ENCODE measurements at places on chromosomes 7 and 10.

GRCh38 chr7:10560497-10560896 lies 413.2 kb upstream of the PHF14 start:
- no peak for DNase-seq

DNA sequence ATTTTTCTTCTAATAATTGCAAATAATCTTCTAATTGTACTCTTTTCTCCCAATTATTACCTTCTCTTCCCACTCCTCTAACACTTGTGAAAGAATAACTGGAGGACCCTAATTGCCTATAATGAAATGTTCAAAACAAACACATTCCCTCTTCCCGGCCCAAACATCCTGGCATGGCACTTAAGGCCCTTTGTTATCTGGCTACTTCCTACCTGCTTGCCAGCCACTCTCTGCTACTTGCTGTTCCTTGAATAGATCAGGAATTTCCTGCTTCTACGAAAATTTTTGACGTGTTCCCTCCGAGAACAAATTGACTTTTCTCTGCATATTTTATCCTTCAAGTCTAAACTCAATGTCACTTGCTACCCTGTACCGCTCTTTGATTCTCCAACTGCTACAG lies 56.1 kb upstream of the NOBOX start:
- DNase-seq: no peak

- no peak for DNase-seq
These were observed 121.5 kb upstream of the LAMB4 start for GRCh38 chr7:108251700-108252099.

DNA sequence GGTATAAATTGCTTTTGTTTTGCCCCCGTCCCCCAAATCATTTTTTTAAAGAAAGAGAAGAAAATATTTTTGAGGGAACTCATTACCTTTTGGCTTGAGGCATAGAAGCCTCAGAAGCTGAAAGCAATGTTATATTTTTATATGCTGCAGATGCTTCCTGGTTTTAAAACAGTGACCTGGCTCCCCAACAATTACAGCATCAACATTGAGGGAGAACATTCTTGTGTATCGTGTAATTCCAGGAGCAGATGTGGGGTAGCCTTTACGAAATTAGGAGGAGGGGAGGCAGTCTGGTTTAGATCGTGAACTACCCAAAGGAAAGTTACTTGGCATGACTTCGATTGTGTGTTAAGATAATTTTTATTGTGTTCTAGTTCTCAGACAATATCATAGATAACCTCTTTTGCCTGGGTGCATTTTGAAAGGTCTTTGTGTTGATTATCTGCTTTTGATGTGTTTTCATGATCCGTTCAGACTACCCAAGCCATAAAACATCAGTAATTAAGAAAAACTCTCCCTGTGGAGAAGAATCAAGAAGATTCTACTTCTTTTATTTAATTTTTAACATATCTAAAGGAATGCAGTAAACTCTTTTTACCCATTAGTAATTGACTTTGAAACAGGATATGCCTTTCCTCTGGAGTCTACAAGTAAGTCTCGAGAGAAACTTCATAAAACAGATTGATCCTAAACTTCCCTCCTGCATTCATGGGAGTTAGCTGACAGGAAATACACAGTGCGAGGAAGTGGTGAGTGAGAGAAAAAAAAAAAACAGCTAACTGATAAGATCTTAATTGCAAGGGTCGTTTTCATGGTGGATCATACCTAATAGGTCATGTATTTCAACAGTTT lies 141.4 kb downstream of the KIAA1217 start:
- no peak for DNase-seq

DNA sequence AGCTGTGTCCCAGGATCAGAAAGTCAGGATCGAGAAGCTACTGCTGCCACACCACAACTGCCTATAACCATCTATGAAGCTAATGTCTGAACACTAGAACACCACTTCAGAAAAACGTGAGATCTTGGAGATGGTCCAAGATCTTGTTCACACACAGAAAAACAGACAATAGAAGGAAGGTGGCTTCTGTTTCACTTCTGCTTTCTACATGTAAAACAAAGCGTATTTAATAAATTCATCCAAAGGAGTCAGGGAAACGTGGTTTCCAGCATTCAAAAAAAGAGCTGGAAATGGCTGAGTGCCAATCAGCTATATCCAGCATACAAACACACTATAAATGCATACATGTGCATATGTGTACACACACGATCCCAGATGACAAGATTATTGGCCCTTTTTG lies 70.2 kb upstream of the CCDC71L start:
- no peak for DNase-seq

DNA sequence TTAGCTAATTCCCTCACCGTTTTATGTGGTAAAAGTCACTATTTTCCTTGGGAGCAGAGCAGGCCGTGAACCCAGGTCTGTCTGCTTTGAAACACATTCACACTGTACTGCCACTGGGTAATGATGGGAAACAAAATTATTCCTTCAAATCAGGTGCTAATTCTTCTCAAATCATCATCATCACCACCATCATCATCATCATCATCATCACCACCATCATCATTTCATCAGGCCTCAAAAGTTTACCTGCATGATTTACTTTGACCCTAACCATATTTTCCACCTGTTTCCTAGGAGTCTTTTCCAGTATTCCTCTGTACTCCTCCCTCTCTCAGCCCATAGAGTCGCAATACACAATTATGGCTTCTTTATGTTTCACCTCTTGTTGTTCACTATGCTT lies 220.5 kb downstream of the GLI3 start:
- no peak for DNase-seq

DNA sequence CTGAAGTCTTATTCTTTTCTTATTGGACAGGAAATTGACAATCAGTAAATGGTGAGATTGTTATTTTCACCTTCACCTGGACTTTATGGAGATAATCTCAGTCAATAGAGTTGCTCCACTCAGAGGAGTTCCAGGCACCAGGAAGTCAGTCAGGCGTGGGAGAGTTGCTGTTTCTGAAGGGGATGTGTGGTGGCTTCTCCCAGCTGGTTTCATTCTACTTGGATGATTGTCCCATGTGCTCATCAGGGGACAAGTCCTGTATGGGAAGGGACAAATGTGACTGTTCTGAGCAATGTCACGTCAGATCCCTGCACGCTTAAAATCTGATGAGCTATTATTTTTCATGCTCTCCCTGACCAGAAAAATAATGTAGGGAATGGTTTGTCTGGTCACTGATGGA lies 222.5 kb upstream of the PITRM1 start:
- no peak for DNase-seq

- DNase-seq: no peak
These were observed 37.8 kb upstream of the FZD1 start for GRCh38 chr7:91226411-91226810.

DNA sequence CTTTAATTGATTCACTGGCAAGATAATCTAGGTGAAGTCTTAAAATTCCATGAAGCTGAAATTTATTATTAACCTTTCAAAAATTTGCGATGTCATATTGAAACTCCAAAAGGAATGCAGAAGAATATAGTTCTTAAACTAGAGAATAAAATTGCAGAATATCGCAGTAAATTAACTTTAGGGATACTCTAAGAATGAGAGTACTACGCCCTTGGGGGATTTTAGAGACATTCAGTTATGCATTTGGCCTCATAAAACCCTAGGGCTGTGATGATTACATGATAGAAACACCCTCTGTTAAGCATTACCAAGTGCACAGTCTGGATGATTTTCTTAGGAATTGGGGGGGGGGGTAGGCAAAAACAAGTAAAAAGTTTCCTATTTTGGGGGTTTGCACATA lies 3.7 kb downstream of the WNT2 start:
- no peak for DNase-seq

GRCh38 chr7:8601121-8601520 lies 167.7 kb downstream of the NXPH1 start:
- no peak for DNase-seq

DNA sequence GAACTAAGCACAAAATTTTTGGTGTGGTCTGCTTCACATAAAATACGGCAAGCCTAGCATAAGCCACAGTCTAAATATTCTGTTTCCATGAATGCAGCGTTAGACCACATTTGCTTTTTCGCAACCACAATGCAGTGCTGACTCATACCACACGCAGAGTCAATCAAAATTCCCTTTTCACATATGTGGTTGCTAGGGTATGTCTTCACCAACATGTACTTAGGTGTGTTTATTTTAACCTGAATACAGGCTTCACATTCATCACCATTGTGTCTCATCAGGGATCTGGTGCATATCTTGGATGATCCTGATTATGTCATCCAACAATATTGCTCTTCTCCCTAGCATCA lies 90.8 kb downstream of the CHN2 start:
- no peak for DNase-seq

- DNase-seq: no peak
These were observed 4.1 kb downstream of the KCNIP2 start for GRCh38 chr10:101839416-101840063.

GRCh38 chr10:129866894-129867293 lies 97.2 kb downstream of the EBF3 start:
- DNase-seq: no peak

- no peak for DNase-seq
These were observed 16.2 kb downstream of the FXYD4 start for GRCh38 chr10:43387678-43388032.

DNA sequence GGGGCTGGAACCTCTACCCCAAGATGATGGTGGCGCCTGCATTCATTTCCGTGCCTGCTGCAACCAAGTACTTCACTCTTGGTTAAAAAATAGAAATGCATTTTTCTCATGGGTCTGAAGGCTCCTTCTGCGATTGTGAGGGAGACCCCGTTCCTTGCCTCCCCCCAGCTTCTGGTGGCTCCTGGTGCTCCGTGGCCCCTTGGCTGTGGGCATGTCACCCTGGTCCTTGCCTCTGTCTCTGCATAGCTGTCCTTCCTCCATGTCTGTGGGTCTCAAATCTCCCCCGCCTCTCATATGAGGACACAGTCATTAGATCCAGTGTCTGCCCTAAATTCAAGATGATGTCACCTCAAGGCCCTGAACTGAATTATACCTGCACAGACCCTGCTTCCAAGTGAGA lies 317.9 kb downstream of the TCERG1L start:
- no peak for DNase-seq

GRCh38 chr7:116710764-116711452 lies 38.9 kb downstream of the MET start:
- no peak for DNase-seq

DNA sequence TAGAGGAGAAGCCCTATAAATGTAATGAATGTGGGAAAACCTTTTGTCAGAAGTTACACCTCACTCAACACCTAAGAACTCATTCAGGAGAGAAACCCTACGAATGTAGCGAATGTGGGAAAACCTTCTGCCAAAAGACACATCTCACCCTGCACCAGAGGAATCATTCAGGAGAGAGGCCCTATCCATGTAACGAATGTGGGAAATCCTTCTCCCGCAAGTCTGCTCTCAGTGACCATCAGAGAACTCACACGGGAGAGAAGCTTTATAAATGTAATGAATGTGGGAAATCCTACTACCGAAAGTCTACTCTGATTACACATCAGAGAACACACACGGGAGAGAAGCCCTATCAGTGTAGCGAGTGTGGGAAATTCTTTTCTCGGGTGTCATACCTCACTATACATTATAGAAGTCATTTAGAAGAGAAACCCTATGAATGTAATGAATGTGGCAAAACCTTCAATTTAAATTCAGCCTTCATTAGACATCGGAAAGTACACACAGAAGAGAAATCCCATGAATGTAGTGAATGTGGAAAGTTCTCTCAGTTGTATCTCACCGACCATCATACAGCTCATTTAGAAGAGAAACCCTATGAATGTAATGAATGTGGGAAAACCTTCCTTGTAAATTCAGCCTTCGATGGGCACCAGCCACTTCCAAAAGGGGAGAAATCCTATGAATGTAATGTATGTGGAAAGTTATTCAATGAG lies 18.9 kb downstream of the RBAK start:
- DNase-seq: no peak

DNA sequence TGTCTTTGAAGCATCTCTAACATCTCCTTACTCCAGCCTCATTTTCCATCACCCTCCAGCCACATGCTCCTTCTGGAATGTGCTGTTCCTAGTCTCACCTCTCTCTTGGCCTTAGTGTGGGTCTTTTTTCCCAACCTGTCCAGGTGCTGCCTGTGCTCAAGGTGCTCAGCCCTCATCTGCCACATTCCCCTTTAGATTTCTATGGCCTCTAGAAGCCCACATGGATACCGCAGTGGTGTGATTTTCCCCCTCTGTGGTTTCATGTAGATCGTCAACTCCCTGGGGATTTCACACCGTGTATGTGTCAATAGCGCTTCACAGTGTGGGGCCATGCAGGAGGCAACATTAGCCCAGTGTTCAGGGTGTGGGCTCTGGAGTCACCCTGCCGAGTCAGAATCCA lies 32.5 kb downstream of the BMPER start:
- no peak for DNase-seq

GRCh38 chr10:96380821-96381220 lies 22.0 kb upstream of the OPALIN start:
- DNase-seq: no peak

GRCh38 chr7:148187471-148187870 lies 403.1 kb upstream of the C7orf33 start:
- no peak for DNase-seq

- DNase-seq: no peak
These were observed 4.4 kb downstream of the MRLN start for GRCh38 chr10:59748834-59749233.

DNA sequence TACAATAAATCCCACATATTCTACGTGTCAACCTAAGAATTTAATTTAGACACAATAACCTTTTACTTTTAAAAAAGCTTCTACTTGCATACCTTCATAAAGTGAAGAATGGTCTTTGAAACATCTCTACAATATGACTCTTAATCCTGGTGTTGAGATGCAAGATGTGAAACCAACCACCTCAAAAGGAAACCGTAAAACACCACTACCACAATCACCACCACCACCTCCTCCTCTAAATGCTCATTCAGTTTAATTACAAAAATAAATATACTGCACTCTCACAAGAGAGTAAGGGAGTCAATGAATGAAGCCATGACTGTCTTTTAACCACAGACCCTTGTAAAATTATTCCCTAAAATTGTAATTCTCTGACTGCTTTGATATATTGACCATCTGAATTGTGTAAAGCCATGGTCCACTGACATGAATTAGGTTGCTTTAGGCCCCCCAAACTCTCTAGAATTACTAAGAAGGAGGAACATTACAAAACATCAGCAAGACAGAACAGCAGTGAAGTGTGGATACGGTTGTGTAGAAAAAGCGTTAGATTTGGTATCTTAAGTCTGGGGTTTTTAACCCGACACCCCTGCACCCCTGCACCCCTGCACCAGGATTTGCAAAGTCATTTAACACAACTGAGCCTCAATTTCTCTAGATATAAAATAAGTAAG lies 171.4 kb downstream of the SFMBT2 start:
- no peak for DNase-seq

DNA sequence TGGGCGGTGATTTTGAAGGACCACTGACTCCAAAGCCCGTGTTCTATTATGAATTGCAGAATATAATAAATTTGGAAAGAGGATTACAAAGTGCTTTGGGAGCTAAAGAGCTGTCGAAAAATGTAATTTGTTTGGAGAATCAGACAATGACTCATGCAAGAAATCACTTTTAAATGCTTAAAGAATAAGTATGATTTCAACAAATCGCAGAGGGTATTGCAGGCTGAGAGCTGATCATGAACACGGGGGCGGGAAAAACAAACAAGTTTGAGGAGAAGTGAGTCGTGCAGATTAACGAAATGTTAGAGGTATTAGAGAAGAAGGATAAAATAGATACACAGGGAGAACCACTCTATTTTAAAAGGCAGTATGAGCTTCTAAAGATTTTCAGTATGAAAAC lies 4.9 kb upstream of the HACD1 start:
- no peak for DNase-seq
